ENCODE measurements at places on chromosomes 11 and 22. TPM values are rescaled to one million over a fixed set of nuclear protein-coding genes. Genes with fewer than 3 reads are reported as not detected.

- no peak for DNase-seq
Observed at GRCh38 chr22:19149047-19149883, 827 bp downstream of the GSC2 start.

The NOL12 gene
- 27.4 TPM for total RNA-seq

The SLC43A1 gene
- total RNA-seq, result 18.7 TPM

DNA sequence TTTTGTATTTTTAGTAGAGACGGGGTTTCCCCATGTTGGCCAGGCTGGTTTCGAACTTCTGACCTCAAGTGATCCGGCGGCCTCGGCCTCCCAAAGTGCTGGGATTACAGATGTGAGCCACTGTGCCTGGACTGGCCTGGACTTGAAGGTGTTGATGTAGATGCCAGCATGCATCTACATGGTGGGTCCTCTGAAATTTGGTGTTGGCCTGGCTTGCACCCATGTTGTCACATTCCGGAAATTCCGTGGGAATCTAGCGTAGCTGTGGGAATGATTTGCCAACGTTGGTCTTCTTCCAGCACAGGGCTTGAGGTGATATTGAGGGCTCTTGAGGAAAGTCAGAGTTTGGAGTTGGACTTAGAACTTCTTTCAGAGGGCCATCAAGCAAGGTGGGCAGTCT lies 6.5 kb downstream of the PACS1 start:
- no peak for DNase-seq

GRCh38 chr11:61290905-61291690 lies 4.0 kb downstream of the VWCE start:
- DNase-seq, result no peak

The LRRC56 gene
- total RNA-seq, result 11.7 TPM

The NAV2 gene
- total RNA-seq, result 31.5 TPM

DNA sequence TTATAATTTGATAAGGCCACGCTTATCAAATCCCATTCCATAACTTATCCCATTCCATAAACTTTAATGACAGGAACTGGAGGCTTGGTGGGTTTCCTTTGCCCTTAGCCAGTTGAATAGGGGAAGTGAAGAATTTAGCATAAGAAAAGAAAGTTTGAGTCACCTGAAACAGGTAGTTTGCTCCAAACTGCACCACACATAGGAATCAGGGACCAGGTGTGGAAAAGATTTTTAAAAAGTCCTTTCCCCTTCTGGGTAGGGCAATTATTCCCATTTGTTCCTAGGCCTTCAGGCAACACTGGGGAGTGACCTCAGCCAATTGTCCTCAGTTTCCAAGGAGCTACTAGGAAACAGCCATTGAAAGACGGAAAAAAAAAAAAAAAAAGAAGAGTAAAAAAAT lies 525.7 kb upstream of the CNTN5 start:
- no peak for DNase-seq

GRCh38 chr11:44737245-44738085 lies 10.7 kb downstream of the TSPAN18 start:
- no peak for DNase-seq
